ENCODE measurements at places on chromosomes 6 and 20. TPM values are rescaled to one million over a fixed set of nuclear protein-coding genes. Genes with fewer than 3 reads are reported as not detected.

Gene PARD6B
- 5.7 TPM for total RNA-seq

Gene PRR18
- total RNA-seq: 0.15 TPM

Gene ALDH8A1
- total RNA-seq: 0.84 TPM

Gene EMILIN3
- total RNA-seq: not detected

Gene C6orf15
- not detected for total RNA-seq

Gene ZNF334
- total RNA-seq: 2.3 TPM

Gene C20orf173
- total RNA-seq: not detected

Gene F13A1
- not detected for total RNA-seq

Gene SRSF12
- 0.82 TPM for total RNA-seq

Gene SLC22A16
- not detected for total RNA-seq

Gene TUBB2B
- total RNA-seq: not detected
